ENCODE measurements at places on chromosomes 16 and 17. TPM values are rescaled to one million over a fixed set of nuclear protein-coding genes. Genes with fewer than 3 reads are reported as not detected.
A peak's percentile ranks its signal among the peaks of the same experiment; 100 is the strongest.

- DNase-seq, result no peak
These were observed 20.5 kb downstream of the CDC42EP4 start for GRCh38 chr17:73291260-73291801.

DNA sequence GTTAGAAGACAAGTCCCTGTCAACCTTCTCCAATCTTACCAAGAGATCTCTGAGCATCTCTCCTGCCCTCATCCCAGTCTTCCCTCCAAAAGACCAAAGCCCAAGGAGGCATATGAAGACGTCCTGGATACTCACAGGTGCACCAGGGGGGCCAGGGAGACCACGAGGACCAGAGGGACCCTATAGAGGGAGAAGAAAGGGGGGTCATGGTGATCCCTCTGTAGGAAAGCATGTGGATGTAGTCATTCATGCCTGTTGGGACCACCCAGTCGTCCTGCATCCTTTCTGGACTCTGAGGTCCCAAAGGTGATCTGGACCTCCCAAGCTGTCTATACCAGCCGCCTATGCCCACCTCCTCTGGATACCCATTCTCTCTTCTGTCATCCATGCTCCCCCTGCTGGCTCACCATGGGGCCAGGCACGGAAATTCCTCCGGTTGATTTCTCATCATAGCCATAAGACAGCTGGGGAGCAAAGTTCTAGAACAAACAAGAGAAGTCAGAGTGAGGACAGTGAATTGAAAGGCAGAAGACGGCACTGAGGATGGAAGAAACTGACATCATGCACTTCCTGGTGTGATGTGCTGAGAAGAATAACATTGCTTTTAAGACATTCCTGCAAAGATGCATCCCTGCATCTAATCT, 3.3 kb downstream of the COL1A1 start:
- DNase-seq, result no peak

GRCh38 chr17:76065775-76066174, 6.5 kb downstream of the SRP68 start:
- DNase-seq, result no peak

DNA sequence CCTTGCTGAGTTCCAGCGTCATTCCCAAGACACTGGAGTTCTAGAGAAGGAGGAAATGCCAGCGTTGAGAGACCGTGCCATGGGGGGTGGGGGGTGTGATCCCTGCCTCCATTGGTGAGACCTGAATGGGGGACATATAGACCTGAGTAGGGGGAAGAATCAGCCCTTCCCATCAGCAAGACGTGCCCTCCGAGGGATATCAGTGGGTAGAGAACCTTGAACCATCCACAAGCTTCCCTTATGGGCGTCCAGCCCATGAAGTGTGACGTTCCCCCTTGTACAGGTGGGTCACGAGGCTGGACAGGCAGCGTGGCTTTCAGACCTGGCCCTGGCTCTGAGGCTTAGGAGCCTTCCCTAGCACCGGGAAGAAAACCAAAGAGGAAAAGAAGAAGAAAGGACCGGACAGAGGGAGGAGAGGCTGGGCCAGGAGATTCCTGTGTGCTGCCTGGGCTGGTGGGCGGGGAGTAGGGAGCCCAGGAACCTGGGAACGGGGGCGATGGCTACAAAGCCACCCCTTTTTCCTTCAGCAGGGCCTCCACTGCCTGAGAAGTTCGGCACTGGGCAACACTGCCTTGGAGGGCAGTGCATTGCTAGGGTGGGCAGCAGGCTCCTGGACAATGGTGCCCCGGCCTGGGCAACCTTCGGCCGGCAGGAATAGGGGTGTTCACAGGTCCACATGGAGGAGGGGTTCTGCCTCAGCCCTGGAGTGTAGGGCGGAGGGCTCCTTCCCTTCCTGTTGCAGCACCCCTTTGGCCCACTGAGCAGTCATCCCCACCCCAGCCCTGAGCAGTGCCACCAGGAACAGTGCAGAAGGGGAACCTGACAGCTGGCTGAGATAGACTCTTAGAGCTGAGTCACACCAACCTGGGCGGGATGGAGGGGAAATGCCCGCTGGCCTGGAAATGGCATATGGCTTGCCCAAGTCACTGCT, 7.2 kb downstream of the RAB11FIP4 start:
- DNase-seq, result no peak

GRCh38 chr17:56824503-56824902, 9.2 kb downstream of the C17orf67 start:
- DNase-seq, result no peak

DNA sequence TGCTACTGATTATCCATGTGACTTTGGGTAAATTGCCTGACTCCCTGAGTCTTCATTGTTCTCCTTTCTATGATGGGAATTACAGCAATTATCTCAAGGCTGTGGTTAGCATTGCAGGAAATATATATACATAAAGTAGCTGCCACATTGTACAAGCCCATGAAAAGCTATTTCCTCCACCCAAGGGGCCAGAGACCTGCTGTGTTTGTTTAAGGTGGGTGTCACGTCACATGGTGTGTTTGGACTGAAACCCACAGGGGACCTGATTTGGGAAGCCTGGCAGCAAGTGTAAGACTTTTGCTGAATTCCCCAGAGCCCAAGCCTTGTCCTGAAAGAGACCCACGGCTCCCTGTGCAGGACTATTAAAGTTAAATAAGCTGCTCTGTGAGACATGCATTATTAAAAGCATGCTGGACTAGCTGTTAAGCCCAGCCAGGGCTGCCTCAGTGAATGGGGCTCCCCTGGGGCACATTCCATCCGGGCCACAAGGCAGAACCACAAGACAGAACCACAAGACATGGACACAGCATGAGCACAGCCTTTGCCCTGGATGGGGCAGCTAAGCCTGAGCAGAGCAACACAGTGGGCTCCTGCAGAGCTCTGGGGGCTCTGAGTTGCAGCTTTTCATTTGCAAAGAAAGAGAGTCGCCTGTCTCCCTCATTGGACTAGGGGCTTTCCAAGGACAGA, 148.9 kb downstream of the SPACA3 start:
- no peak for DNase-seq

DNA sequence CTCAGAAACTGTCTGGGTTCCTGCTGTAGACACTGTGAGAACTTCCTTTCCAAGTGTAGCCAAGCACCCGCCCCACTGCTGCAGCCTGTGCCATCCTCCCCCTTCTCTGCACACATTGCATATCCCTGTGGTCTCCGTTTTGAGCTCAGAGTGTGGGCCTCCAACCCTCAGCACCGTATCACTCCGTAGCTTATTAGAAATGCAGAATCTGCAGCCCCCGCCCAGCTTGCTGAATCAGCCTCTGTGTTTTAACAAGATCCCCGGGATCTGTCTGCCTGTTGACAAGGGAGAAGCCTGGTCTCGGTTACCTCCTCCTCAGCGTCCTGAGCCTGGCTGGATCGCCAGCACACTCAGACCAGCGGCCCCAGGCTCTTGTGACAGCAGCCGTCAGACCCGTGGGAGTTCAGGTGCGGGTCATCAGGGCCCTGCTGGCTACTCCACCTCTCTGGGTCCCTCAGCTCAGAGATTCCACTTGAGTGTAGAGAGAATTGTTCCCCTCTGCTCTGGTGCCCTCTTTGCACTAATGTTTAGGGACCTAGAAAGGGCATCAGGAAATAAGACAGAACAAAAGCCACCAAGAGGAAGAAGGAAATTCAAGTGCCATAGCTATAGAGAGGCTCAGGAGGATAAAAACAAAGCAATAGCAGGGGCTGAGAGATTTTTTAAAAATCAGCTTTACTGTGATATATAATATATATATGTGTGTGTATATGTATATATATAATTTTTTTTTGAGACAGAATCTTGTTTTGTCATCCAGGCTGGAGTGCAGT, 92.3 kb downstream of the PITPNC1 start:
- no peak for DNase-seq

GRCh38 chr17:81402981-81403467, 7.8 kb downstream of the BAHCC1 start:
- no peak for DNase-seq

DNA sequence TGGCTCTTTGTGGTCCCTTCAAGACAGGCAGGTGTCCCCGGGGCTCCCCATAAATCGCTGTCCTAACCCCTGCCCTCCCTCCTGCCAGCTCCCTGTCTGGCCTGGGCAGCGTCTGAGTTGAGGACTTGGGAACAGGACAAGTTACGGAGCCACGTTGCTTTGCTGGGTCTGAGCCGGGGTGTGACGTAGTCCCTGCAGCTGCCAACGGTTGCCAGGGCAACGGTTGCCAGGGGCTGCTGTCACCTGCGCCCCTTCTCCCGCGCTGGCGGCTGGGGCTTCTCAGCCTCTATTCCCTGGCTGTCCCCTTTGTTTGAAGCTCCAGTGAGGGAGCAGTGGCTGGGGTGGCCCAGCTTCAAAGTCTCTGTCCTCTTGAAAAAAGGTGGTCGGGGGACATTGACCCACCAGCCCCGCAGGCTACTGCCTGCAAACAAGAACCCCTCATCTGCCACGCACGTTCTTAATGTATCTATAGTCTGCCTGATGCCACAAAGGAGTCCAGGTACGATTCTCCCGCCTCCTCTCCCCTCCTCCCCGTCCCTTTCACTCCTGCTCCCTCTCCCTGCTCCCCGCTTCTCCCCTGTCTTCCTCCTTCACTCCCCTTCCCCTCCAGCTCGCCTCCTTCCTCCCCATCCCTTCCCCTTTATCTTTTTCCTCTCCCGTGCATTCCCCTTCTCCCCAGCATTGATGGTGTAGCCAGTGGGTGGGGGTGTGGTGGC, 10.9 kb downstream of the ADGRG1 start:
- peak; percentile 64 for DNase-seq

DNA sequence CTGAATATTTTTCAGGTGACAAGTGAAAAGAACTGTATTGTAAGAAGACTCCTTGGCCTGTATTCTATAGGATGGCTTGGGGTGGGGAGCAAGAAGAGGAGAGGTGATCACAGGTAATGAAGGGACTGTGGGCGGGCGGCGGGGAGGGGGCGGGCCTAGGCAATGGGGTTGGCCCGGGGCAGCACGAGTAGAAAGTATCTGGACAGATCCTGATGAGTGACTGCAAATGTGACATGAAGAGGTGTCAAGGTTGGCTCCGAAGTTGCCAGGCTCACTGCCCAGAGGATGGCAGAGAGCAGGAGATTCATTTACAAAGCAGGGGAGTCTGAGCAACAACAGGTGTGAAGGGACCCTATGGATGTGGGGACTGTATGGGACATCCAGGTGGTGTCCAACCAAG, 10.8 kb upstream of the G6PC1 start:
- DNase-seq, result no peak

DNA sequence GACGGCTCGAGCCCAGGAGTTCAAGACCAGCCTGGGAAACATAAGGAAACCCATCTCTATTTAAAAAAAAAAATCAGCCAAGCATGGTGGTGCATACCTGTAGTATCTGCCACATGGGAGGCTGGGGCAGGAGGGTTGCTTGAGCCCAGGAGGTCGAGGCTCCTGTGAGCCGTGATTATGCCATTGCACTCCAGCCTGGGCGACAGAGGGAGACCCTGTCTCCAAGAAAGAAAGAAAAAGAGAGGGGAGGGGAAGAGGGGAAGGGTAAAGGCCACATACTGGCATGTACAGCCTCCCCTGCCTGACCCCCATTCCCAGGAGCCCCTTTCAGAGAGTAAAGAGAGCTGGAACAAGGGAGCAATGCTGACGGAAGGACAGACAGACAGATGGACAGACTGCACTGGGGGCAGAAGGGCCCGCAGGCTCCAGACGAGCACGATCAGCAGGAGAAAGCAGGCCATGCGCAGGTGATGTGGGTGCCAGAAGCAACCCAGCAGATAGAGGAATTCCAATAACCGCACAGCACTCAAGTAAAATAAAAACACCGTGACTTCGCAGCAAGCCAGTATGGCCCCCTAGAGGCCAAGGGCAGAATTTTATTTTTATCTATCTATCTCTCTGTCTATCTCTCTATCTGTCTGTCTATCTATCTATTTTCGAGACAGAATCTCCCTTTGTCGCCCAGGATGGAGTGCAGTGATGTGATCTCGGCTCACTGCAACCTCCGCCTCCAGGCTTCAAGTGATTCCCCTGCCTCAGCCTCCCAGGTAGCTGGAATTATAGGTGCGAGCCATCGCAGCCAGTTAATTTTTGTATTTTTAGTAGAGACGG, 27.1 kb upstream of the SNN start:
- peak; percentile 57 for DNase-seq

- DNase-seq, result no peak
These were observed 14.0 kb upstream of the STAC2 start for GRCh38 chr17:39239640-39240314.

DNA sequence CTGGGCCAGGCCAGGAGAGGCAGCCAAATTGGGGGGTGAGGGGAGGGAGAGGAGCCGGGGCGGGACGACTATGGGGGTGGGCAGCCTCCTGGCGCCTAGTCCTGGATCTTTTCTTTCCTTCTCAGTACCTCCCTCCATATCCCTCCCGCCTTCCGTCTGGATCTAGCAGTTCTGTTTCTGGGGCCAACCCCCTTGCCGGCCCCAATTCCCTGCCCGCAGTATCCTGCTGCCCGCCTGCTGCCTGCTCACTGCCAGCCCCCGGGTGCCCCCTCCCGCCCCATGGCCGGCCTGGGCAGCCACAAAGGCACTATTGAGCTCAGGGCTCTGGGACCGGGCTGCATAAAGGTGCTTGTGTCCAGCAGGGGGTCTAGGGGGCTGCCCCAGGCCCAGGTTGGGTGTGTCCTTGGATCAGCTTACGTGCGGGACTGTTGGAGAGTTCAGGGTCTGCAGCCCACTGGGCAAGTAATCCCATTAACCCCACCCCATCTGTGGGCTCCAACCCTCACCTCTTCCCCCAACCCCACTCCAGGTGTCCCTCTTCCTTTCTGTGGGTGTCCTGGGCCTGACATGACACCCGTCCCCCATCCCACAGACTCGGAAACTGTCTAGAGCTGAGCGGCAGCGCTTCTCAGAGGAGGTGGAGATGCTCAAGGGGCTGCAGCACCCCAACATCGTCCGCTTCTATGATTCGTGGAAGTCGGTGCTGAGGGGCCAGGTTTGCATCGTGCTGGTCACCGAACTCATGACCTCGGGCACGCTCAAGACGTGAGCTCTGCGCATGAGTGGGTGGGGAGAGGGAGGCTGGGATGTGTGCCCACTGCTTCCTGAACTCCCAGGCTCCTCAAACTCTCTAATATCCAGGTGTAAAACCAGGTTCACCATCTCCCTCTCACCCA, 2.0 kb downstream of the WNK4 start:
- no peak for DNase-seq

DNA sequence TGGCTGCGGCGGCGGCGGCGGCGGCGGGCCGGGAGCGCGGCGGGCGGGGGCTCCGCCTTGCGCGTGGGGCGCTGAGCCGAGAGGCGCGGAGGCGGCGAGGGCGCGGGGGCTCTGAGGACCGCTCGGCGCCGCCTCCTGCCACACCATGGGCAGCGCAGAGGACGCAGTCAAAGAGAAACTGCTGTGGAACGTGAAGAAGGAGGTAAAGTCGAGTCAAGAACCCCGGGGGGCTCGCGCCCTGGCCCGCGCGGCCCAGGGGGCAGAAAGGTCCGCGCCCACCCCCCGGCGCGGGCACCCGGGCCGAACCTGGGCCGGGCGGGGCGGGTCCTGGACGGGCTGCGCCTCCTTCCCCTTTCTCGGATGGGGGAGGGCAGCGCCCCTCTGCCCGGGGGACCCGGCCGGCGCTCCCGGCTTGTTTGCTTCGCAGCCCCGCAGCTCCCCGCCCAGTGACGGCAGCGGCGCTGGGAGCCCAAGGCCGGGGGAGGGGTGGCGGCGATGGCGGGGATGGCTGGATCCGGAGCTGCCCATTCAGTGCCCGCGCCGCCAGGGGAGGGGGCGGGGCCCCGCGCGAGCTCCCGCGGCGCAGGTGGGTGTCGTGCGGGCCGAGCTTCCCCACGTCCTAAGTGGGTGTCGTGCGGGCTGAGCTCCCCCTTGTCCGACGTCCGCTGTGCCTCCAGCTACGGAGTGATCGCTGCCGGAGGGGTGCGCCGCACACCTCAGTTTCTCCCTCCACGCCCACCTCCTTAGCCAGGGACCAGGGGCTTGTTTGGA, 428 bp downstream of the SGSM2 start:
- DNase-seq, result peak; percentile 21

- DNase-seq, result no peak
These were observed 17.0 kb upstream of the RPRML start for GRCh38 chr17:46995841-46996571.

The MEIOB gene
- 3.0 TPM for polyA plus RNA-seq

The FOXC2 gene
- polyA plus RNA-seq, result 0.83 TPM

The KRTAP1-1 gene
- polyA plus RNA-seq, result not detected

The ARHGAP44 gene
- 4.3 TPM for polyA plus RNA-seq
